ENCODE measurements at places on chromosomes 16 and 17.

DNA sequence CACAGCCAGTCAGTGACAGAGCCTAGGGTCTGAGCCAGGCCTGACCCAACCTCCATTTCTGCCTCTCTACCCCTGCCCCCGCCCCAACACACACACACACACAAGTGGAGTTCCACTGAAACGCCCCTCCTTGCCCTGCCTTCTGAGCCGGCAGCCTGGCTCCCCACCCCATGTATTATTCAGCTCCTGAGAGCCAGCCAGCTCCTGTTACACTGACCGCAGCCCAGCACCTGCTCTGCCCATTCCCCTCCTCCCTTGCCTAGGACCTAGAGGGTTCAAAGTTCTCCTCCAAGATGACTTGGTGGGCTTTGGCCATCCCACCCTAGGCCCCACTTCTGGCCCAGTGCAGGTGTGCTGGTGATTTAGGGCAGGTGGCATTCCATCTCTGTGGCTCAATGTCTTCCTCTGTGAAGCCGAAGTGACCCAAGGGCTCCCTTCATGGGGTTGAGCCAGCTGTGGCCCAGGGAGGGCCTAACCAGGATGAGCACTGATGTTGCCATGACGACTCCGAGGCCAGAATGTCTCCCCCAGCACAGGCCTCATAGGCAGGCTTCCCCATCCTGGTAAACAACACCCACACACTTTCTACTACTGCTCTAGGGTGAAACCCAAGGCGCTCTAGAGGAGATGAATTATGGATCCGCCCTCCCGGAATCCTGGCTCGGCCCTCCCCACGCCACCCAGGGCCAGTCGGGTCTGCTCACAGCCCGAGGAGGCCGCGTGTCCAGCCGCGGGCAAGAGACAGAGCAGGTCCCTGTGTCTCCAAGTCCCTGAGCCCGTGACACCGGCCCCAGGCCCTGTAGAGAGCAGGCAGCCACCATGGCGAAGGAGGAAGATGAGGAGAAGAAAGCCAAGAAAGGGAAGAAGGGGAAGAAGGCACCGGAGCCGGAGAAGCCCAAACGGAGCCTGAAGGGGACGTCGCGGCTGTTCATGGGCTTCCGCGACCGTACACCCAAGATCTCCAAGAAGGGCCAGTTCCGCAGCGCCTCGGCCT, 9.7 kb downstream of the MYO15A start:
- DNase-seq = no peak

DNA sequence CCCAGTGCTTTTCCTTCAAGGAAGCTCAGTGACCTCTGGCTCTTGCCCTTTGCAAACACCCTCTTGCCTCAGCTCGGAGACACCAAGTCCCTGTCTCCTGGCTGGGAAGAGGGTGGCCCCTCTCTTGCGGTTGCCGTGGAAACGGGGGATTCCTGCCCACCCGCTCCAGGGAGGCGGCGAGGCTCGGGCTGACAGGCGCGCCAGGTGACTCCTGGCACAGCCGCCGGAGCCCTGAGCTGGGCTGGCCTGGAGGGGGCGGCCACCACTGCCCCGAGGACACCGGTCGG, 71.4 kb downstream of the ABR start:
- DNase-seq = peak; percentile 30

- no peak for DNase-seq
Measured at GRCh38 chr17:55154101-55154500, 110.7 kb upstream of the HLF start.

DNA sequence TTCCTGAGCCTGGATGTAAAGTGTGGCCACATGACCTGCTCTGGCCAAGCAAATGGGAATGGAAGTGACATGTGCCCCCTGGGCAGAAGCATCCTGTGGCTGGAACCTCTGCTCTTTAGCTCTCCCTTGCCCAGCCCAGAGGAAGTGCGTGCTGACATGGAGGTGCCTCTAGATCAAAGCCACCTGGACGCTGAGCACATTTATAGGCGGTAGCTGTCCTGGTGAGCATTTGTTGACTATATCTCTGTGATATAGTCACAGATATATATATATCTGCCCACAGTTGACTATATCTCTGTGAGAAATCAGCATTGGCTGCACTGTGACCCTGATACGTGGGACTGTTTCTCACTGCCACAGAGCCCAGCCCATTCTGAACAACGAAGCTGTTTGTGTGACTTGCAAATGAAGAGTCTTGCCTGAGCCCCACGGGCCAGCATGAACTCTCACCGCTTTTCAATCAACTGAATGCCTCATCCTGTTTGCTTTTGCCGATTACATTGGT, 118.8 kb downstream of the C16orf95 start:
- DNase-seq = no peak

DNA sequence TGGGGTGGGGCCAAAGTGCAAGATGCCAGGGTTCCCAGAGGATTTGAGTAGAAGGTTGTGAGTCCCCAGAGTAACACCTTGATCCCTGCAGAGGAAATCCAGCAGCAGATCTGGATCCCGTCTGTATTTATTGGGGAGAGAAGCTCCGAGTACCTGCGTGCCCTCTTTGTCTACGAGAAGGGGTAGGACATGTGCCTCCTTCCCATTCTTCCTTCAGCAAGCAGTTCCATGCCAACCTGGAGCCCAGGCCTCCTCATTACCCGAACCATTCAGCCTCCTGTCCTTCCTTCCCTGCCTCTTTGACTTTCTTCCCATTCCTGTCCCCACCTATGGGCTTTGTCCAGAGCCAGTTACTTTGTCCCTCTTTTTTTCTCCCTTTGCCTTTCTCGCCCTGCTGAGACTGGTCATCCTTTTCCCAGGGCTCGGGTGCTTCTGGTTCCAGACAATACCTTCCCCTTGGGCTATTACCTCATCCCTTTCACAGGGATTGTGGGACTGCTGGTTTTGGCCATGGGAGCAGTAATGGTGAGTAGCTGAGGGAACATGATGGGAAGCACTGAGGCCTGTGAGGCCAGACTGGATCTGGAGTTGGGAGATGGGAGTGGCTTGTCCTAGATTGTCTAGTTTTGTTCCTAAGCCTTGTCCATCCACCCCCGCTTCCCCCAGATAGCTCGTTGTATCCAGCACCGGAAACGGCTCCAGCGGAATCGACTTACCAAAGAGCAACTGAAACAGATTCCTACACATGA, 2.9 kb downstream of the RNF167 start:
- DNase-seq = no peak

GRCh38 chr17:46841561-46842379, 9.6 kb upstream of the WNT9B start:
- DNase-seq = peak; percentile 67

Measured in suppressor macrophage (primary cell).